Chondrocyte (in vitro differentiated cells): ENCODE measurements at places on chromosomes 11 and 22.

- no peak for DNase-seq
Measured at GRCh38 chr11:57288771-57289579, 35.8 kb downstream of the TNKS1BP1 start.

- no peak for DNase-seq
Measured at GRCh38 chr11:79047321-79047720, 393.5 kb downstream of the TENM4 start.

- no peak for DNase-seq
Measured at GRCh38 chr11:64863391-64864060, 14.9 kb downstream of the EHD1 start.

DNA sequence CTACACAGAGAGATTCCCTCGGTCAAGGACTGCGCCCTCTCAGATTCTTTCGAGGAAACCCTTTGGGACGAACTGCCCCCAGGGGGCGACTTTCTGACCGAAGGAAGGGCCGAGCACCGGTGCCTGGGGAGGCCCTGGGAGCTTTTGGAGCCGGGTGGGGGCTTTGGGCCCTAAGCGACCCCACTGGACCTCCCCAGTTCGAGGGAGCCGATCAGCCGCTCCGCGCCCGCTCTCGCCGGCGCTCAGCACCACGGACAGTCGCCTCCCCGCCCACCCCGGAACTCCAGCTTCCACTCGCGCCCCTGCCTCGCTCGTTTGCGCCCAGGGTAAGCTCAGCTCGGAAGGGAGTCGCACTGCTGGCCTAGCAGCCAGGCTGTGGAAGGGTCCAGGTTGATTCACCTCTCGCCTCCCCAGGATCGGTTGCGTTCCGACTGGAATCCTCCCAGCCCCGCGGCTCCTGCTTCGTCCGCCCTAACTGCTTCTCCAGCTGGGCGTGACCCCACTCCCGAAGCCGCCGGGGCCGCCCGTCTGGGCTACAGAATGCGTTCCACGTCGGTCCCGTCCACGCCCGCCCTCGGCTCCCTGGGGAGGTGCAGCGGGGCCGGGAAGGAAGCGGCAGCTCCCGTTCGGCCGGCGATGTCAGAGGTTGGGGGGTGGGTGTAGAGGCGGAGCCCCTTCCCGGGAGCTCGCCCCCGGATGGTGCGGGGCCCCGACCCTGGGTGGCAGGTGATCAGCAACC, 428 bp downstream of the SCN3B start:
- no peak for DNase-seq

GRCh38 chr11:71565263-71565662, at the start of gene KRTAP5-10:
Gene KRTAP5-10 (plus strand): TSS chr11:71565563. CDS start chr11:71565588, 25 bp downstream.
- no peak for DNase-seq

DNA sequence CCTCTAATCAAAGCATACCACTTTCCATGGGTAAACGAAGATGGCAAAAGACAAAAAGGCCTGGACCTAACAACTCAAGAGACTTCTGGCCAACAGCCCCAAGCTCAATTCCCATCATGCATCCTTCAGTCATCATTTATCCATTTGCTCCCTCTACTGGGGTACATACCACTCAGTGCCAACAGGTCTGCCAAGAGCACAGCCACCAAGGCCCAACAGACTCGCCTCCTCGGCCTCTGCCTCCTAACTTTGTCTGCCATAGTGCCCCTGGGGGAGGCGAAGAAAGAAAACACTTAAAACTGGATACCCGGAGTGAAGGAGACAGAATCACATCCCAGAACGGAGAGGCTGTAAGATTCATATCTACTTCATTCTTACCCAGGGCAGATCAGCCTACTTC, 1.1 kb downstream of the HYOU1 start:
- DNase-seq, result no peak

DNA sequence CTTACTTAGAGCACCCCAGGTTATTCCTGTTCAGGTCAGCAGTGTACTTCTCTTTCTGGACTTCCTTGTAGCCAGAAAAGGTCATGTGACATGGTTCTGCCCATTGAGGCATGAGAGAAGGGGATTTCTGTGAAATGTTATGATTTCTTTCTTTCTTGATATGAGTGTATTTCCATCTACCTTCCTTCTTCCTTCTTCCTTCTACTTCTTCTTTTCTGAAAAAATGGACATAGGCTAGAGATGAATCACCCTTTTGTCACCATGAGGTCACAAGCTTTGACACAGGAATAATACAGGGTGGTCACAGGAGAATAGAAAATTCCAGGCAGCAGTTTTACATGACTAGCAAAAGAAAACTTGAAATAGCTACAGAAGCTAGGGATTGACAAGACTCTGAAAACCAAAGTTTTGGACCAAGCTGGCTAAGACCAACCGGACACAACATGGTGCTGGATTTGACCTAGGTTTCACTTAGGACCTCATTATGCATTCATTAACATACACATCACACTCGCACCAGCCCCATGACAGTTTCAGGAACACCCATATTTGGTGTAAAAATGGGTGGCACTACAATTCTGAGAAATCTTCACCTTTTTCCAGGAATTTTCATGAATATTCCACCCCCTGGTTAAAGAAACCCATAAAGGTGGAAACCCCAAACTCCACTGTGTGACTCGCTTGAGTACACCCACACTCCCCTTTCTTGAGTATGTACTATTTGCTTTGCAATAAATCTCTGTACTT, 21.2 kb upstream of the MAP6 start:
- no peak for DNase-seq

DNA sequence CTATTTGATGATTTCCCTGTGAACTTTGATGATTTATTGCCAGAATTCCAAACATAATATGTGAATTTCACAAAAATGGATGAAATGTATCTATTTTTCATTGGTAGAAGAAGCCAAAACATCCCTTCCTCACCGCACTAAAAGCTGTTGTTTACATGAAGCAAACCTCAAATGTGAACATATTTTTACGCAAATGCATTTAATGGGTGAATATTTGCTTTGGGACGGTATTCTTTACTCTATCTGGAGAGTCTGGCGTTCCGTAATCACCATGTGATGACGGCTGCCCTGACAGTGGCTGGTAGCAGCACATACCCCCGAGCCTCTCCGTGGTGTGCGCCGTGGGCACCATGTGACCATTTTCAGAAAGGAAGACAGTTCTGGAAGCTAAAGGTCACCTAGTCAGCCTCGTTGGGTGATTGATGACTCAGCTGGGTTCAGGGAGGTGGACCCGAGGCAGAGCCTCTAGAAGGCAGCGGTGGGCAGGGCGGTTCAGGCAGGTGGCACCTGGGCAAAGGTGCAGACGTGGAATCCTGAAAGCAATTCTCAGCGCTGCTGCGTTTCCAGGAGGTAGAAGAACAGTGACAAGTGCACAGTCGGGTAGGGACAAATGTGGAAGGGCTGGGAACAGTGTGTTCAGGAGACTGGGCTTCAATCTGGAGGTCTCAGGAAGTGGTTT, 45.3 kb downstream of the PPARA start:
- no peak for DNase-seq
